ENCODE measurements at places on chromosomes 7 and 10.

DNA sequence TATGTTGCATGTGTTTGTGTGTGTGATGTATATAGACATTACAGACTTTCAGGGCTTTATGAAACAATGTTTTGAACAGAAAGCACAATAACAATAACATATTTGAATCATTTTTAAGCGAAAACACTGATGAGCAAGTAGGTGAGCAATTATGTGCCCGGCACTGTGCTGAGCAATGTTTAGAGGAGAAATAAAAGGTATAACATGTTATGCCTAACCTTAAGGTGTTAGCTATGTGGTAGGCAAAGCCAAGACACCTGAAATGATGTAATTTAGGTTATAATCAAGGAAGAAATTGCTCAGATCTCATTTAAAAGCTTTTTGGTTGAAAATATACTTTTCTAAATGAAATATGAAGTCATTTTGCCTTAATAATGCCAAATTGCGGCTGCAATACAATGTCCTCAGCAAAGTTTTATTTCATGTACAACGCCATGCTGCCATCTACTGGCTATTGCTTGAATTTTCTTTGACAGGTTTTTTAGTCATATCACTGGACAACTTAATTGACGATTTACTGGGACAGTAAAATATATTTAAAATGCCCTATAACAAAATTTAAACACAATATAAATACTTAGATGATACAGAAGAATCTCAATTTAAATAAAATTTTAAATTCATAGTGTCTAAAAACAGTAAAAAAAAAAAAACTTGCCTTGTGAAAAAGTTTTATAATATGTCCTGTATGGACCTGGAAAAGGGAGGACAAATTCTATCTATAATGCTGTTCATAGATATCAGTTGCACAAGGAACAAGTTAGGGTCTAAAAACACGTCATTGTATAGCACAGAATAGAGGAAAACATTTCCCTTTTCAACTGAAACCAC is 131.1 kb upstream of the CDK1 start:
- DNase-seq, result no peak

- no peak for DNase-seq
Observed at GRCh38 chr7:8975681-8976080, 542.3 kb downstream of the NXPH1 start.

DNA sequence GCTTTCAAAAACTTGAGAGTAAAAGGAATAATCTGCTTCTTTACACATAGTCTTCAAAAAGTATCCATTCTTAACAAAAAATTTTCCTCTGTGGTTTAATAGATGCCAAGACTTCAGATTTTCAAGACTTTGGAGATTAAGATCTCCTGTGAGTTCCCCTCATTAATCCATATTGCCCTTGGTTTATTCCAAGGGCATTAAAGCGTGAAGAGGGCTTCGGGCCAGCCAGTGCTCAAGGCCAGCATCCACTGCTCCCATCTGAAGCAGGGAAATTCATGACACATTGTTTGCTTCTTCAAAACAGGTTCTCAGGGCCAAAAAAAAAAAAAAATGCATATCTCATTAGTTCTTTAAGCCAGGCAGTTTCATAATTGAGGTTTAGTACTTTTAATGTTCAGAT is 137.3 kb upstream of the RHOBTB1 start:
- no peak for DNase-seq

GRCh38 chr7:150723467-150723866 is 7.1 kb downstream of the GIMAP1 start:
- no peak for DNase-seq

GRCh38 chr7:81842361-81842760 is 72.5 kb upstream of the HGF start:
- DNase-seq, result no peak

GRCh38 chr7:70432567-70433001 is 699.4 kb upstream of the GALNT17 start:
- no peak for DNase-seq

DNA sequence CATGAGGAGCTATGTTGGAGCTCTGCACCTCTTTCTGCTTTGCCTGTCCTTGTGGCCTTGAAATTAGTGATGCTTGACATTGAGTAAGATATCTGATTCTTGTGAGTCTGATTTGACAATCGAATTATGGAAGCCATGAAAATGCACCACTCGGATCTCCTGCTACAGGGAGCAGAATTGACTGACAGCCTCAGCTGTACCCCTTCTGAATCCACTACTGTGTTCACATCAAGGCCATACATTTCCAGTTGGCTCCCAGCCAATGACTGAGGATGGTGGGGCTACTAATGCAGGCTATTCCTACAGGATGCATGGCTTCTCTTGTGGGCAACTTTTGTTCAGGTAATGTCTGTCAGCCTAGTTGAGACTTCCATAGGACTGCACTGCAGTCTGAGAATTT is 321.9 kb downstream of the REEP3 start:
- DNase-seq, result no peak

DNA sequence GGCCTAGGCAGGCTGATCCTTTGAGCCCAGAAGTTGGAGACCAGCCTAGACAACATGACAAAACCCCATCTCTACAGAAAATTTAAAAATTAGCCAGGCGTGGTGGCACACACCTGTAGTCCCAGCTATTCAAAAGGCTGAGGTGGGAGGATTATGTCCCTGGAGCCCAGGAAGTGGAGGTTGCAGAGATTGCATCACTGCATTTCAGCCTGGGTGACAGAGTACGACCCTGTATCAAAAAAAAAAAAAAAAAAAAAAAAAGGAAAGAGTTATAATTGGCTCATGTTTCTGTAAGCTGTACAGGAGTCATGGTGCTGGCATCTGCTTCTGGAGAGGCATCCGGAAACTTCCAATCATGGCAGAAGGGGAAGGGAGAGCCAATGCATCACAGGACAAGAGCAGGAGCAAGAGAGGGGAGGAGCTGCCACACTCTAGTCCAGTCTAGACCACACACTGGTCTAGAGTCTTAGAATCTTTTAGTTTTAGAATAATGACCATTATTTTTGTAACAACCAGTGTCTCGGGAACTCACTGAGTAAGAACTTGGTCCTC is 16.8 kb downstream of the DOCK1 start:
- DNase-seq, result no peak

DNA sequence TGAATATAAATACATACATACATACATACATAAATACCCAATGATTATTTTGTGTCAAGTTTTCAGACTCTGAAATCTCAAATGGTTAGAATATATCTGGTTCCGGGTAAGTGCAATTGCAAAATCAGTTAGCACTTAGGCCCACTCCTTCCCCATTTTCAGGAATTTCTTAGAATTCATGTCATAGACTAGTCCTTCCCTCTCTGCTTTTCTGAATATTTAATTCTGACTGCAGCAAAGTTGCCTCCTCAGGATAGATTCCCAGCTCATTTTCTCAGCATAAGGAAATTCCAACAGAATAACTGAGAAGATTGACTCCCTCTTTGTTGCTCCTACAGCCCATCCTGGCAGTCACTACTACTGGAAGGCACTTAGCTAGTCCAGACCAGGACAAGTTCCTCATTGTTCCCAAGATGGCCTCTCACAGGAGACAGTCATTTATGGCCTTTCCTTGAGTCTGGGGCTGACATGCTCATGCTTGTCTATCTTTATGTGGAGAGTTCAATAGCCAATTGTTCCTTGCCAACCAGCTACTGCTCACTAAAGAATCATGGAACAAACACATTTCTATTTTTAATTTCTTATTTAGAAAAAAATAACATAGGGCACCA is 142.9 kb upstream of the ITGB1 start:
- DNase-seq, result no peak

- DNase-seq, result no peak
Observed at GRCh38 chr10:114278140-114278883, 39.3 kb downstream of the VWA2 start.

DNA sequence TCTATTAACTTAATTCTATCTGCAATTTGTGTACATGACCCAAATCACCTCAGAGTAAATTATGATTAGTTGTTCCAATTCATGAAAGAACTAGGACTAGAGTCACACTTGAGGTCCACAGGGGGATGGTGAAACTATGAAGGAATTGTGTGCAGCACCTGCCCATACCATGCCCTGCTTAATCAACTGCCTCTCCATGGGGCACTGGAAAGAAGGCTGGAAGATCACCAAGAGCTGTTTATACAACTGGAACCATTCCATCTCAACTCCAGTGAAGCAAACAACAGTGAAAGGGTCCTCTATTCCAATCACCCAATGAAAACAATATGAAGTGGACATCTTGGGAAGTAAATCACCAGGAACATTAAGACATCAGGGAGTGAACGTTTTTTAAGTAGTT is 98.7 kb upstream of the SEMA3D start:
- DNase-seq, result no peak

DNA sequence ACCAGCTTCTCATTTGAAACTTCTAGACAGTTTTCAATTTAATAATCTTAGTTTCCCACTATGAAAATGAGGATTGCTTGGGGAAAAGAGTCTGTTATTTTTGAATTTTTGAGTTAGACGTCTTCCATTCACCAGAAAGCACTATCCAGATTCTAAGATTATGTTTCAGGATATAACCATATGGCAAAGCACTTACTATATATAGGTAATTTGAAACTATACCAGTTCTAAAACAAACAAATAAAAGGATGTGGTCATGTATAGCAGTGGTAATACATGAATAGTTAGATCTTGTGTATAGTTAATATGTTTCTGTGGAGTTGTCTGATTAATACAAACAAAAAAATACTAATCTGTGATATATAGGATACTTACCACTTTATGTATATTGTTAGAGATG is 320.0 kb downstream of the EXOC4 start:
- no peak for DNase-seq

- DNase-seq, result no peak
Observed at GRCh38 chr10:121753726-121754476, 155.7 kb upstream of the FGFR2 start.

GRCh38 chr7:18831419-18831818 is 286.0 kb downstream of the TWIST1 start:
- no peak for DNase-seq

- no peak for DNase-seq
Observed at GRCh38 chr10:100791369-100792058, 46.1 kb downstream of the PAX2 start.

DNA sequence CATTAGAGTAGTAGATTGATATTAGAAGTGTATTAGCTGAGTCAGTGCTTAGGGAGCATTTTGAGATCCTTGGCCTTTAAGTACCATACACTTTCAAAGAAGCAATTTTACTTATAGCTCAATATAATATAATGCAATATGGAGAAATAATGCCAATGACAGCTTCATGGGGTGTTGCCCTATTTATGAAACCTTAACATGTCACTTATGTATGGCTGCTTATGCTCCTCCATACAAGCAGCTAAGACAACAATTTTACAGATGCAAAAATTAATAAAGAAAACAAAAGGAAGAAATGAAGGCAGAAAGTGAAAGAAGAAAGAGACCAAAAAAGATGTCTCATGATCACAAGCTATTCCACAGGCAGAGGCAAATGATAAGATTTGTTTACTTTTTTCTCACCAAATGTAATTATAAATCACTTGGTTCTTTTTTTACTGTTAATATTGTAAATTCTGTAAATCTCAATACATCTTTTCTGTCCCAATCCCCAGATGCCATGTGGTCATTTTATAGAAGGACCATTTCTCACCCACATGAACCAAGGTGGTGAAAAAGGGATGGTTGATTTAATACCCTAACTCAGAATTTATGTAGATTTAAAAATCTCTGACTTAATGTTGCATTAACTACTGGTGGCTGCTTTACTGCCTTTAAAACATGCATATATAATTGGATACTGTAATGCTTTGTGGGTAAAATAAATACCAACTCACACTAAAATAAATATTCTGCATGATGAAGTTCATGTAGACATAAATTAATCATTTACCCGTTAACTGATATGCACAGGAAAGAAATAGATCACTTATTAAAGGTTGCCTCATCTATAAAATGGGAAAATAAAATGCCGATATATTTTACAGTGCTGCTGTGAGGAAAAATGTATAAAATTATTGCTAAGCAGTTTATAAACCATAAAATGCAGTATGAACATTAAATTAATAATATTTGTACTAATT is 33.5 kb upstream of the RHOBTB1 start:
- DNase-seq, result no peak

GRCh38 chr7:87797395-87797794 is 78.8 kb downstream of the SLC25A40 start:
- no peak for DNase-seq

DNA sequence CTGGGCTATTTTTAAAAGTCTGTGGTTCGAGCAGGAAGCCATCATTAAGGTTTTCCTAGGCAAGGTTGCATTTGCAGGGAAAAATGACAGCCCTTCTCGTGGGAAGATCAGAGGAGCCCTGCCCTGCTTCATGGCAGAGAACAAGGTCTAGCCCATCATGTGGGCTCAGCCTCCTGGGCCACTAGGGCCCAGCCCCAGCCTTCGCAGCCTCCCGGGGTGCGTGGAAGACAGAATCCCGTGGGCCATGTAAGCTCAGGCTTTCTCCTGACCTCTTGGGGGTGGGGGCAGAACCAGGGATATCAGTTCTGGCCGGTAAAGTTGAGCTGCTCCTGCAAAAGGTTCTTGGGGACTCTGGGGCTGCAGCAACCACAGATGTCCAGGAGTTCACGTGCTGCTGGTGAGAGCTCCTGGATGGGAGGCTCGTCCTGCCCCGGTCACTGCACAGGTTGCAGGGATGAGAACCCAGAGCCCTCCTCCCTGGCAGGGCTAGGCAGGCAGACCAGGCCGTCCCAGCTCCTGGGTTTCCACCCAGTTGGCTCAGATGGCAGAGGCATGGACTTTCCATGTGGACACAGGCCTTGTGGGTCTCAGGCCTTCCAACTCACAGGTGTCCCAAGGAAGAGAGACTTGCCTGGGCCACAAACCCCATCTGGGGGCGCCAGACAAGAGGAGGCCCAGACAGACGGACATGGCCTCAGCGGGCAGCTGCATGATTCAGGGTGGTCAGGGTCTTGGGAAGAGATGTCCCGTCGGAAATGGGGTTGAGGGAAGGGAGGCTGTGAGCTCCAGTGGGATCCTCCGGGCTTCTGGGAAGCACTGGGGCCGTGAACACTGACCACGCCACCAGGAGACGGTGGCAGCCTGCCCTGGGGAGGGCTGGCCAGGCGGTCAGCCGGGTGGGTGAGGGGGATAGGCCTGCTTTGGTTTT is 126.2 kb downstream of the NEURL1 start:
- DNase-seq, result no peak

GRCh38 chr7:143372070-143372469 is 9.1 kb upstream of the ZYX start:
- DNase-seq, result peak; percentile 54

Data from activated T-helper 1 cell treated with Interleukin-2 at 50 U/mL for 16 hours (primary cell).